ENCODE measurements at places on chromosomes 3 and 15.

DNA sequence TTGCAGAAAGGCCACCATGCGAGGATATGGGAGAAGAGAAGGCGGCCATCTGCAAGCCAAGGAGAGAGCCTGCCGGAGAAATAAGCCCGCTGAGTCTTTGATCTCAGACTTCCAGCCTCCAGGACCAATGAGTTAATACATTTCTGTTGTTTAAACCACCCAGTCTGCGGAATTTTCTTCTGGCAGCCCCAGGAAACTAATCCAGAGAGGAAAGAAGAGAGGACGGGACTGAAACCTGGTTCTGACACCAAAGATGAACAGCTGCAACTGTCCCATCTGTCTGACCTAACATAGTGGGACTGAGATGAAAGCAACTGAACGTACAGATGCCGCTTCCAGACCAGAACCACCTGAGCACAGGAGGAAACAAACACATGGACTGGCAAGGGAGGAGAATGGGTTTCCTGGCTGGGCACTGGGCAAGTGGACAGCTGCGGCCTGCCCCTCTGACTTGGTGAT is 32.3 kb downstream of the VGLL4 start:
- DNase-seq: no peak

- no peak for DNase-seq
Observed at GRCh38 chr15:77907824-77908751, 169.4 kb downstream of the TBC1D2B start.

DNA sequence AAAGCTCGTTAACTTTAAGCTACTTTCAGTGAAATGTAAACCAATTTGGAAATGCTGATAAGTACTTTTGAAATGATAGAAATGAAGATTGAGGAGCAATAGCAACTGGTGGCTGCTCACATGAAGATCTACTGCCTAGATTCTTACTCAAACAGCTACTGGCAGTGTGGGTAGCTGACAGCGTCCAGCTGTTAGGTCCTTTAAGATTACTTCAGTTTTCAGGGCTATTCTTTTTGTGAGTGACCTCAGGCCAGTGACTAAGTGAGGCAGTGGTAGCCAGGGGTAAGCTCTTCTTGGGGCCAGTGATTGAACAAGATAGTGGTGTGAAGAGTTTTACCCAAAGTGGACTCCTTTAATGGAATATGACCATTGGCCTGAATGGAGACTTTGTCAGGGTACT is 41.3 kb downstream of the NECTIN3 start:
- no peak for DNase-seq

DNA sequence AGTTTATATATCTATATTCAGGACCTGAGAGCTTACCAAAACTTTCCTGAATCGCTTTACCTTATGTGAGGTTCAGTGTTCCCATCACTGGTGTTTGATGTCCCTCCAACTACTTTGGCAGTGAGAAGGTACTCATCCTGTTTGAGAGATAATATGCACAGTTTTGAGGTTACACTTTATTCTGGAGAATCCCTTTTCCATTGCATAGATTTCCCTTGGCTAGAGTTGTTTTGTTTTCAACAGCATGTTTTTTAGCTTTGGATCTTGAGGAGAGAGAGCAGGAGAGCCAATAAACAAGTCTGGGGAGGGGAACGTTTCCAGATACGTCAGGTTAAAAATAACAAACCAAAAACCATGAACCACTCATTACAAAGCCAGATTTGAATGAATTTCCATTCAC is 33.6 kb downstream of the CD200 start:
- DNase-seq: no peak

DNA sequence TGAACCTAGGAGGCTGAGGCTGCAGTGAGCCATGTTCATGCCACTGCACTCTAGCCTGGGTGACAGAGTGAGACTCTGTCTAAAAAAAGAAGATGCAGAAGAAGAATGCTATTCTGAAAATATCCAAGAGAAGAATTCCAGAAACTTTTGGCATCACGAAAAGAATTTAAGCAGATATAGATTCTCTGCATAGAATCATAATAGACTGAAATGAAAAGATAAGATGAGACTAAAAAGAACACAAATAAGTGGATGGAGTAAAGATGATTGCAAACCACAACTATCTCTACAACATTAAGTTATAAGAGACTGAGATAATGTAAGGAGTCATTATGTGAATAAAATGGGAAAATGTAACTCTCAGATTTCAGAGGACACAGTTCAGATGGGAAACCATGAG is 140.7 kb upstream of the TMC3 start:
- no peak for DNase-seq

DNA sequence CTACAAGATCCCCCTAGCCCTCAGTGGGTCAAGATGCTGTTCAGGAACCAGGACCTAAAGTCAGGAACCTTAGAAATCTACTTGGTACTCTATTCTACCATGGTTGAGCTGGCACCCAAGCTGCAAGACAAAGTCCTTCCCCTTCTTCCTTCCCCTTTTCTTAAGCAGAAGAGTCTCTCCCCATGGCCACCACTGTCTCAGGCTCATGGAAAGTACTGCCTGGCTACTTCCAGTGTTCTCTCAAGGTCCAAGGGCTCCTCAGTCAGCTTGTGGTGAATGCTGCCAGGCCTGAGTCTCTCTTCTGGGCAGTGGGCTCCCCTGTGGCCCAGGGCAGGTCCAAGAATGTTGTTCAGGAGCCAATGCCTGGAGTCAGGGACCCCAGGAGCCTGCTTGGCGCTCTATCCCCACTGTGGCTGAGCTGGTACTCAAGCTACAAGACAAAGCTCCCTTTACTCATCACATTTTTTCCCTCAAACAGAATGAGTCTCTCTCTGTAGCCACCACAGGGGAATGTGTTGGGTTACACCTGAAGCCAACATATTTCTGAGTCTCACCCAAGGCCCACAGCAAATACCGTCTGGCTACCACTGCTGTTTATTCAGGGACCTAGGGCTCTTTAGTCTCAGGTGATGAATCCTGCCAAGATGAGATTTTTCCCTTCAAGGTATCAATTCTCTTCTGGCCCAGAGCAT is 18.1 kb upstream of the SLC27A2 start:
- DNase-seq: no peak

- DNase-seq: no peak
Observed at GRCh38 chr3:154334973-154335420, 10.7 kb upstream of the DHX36 start.

- DNase-seq: no peak
Observed at GRCh38 chr3:147410116-147410525, 956 bp downstream of the ZIC1 start.

- no peak for DNase-seq
Observed at GRCh38 chr3:72810063-72810462, 38.2 kb downstream of the SHQ1 start.

DNA sequence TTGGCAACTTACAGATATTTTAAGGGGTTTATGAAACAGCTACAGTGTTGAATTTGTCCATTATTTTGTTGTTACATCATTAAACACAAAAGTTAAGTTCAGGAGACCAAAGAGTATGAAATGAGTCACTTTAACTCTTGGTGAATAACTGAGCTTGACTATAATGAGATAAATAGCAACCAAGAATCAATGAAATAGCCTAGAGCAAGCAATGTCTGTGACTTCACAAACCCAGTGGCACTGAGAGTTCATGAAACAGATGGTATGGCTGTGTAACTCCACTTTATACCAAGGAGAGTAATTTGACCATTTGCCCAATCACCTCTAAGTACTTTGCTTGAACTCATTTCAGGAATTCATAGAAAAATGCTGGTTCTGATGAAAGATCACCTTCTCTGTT is 169.6 kb upstream of the GADL1 start:
- no peak for DNase-seq

GRCh38 chr3:181418233-181418632 is 293.5 kb upstream of the SOX2 start:
- no peak for DNase-seq

- DNase-seq: no peak
Observed at GRCh38 chr3:69524816-69525215, 138.9 kb upstream of the FRMD4B start.

DNA sequence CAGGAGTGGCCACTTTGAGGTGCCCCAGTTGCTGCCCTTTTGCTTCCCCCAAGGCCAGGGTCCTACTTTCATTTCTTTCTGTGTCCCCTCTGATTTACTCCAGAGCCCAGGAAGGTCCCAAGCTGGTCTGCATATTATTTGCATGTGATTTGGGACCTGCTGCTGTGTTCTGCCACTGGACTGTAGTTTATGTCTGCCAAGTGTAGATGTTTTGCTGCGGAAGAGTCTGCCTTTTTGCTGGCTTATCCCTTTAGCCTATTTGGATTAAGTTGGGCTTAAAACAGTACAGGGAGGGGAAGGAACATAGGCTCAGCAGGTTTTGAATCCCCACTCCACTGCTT is 21.4 kb downstream of the NOX5 start:
- no peak for DNase-seq

- DNase-seq: no peak
Observed at GRCh38 chr15:28921336-28921735, 35.6 kb downstream of the APBA2 start.

DNA sequence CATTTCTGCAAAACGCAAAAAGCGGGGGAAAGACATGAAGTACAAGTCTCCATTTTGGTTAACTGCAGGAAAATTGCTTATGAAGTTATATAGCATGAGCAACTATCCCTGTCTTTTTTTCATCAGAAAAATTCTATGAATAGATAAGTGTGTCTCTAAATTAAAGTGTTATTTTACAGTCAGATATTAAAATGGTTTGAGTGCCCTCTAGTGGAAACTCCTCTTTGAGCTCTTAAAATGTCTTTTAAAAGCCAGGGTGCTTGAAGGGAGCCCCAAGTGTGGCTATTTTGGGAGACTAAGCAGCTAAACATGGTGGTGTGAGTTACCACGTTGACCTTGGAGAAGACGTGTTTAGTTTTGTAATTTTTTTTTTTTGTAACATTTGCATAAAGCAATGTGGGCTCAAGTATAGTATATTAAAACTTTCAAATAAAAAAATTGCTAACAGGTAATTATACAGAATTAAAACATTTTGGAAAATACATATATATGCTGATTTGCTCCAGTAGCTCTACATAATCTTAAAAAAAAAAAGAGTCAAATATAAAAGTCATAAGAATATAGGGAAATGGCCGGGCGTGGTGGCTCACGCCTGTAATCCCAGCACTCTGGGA is 77.2 kb downstream of the PPP2R3A start:
- no peak for DNase-seq

DNA sequence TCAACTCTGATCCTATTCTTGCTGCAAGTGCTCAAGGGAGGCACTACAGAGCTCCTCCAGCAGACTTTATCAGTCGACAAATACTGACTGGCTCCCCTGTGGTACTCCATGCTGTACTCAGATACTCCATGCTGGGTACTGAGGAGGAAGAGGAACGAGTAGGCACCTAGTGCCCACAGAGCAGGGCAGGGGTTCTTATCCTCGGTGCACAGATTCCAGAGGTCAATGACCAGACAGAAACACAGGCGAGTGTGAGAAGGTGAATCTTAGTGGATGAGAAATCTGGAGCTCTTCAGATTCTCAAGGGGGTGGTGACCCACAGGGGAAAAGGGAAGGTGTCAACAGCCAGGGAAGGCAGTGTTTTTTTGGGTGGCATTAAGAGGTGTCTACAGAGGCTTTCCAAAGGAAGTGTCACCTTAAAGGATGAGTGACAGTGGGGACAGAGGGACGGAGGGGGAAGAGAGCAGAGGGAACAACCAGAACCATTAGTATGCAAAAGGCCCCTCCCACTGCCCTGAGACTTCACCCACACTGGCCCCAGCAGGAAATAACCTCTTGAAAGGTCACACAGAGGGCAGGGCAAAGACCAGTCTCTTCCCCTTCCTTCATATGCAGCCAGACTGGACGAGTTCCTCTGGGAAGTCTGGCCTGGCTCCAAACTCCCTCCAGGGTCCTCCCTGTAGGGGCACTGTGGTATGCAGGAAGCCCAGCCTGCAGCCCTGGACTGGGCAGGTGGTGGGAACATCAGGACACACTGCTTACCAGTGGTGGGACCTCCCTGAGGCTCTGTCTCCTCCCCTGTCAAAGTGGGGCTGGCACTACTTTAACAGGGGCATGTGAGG is 27.5 kb downstream of the CCDC12 start:
- no peak for DNase-seq

DNA sequence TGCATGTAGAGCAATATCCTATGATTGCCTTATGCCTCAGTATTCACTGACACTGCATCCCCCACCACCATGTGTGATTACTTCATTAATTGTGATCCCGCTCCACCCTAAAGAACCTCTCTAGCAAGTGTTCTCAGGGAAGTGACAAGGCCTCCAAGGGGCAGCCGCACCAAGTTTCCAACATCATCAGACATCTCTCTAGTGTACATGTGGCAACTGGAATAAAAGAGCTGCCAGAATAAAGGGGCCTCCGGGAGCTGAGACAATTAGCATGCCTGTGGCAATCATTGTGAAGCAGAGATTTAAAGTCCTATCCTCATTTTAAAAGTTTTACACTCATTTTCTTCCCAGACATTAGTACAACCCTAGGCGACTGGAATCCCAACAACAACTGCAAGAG is 902.1 kb upstream of the SEMA6D start:
- DNase-seq: no peak

DNA sequence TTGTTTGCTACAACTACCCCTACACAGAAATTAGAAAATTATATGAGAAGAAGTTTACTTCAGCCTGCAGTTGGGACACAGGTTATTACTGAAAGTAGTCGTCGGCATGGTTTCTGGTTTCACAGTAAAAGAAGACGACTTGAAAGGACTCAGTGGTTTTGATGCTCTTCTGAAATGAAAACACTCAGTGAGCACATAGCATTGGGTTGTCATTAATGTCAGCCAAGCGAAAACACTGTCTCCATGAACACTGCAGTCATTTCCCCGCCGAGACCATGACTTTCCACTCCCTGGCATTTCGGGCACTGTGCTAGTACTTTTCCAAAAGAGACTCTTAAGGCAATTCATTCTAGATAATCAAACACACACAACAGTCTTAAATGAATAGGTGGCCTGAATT is 69.2 kb upstream of the ICE2 start:
- DNase-seq: no peak

DNA sequence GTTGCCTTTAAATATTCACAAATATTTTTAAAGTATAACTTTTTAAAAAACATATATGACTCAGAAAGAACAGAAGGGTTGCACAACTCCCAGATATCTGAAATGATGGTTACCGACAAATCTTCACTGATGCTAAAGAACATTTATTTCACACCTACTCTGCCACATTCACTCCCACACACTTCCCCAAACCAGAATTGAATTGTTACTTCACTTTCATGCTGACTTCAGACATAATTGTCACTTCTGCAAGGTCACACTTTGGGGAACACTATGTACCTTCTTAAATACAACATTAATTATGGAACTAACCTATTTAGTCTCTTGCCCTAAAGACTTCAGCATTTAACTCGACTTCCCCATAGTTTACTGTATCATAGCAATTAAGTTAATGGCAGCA is 795.1 kb downstream of the FHIT start:
- DNase-seq: no peak

GRCh38 chr15:69722924-69723323 is 270.3 kb downstream of the RPLP1 start:
- DNase-seq: no peak

DNA sequence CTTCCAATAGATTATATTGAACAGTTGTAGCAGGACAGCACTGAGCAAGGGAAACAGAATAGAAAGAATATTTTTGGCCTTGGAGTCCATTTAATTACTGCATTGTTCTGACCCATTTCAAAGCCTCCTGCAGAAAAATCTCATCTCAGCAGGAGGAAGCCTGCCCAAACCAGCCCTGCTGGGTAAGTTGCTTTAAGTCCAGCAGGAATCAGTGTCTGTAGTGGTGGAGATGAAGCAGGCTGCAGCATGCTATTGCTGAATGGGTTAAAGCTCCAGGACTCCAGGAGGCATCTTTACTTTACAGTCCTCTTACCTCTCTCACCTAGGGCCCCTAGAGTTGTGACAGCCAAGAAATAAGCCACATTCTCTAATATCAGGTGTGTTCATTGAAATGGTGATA is 380.3 kb upstream of the THBS1 start:
- DNase-seq: no peak
